ENCODE measurements at places on chromosomes 11 and 22.

GRCh38 chr11:105164208-105164607 is 24.6 kb upstream of the CARD18 start:
- no peak for DNase-seq

GRCh38 chr22:44523981-44524759 is 26.1 kb upstream of the RTL6 start:
- DNase-seq: no peak

GRCh38 chr11:9951807-9952206 is 287.9 kb downstream of the SWAP70 start:
- DNase-seq: no peak

GRCh38 chr11:110960167-110960566 is 247.9 kb upstream of the ARHGAP20 start:
- DNase-seq: no peak

GRCh38 chr11:35100013-35100383 is 39.0 kb upstream of the CD44 start:
- DNase-seq: no peak

- DNase-seq: no peak
These were observed 72.3 kb downstream of the ETS1 start for GRCh38 chr11:128515086-128515485.

Data from activated CD4-positive, alpha-beta memory T cell treated with anti-CD3 and anti-CD28 coated beads for 36 hours (primary cell).